ENCODE measurements at places on chromosomes 7 and 10.

- DNase-seq, result no peak
Measured at GRCh38 chr10:20890491-20891337, 6.4 kb downstream of the NEBL start.

DNA sequence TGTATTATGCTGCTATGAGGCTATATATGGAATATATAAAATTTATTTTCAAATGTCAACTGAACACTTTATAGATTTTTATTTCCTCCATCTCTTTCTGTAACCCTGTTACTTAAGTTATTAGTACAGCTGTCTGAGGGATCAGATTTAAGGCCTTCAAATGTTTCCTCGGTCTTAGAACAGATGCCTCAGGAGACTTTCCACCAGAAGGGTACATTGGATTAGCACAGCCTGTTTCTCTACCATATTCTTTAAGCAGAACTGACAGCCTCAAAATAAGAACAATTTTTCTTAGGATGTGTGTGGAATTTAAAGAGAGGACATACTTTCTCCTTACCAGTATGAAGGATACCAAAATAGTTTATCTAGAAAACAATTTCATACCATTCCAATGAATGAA is 53.0 kb upstream of the HGF start:
- no peak for DNase-seq

GRCh38 chr10:70603449-70603801 is 884 bp upstream of the PRF1 start:
- no peak for DNase-seq

DNA sequence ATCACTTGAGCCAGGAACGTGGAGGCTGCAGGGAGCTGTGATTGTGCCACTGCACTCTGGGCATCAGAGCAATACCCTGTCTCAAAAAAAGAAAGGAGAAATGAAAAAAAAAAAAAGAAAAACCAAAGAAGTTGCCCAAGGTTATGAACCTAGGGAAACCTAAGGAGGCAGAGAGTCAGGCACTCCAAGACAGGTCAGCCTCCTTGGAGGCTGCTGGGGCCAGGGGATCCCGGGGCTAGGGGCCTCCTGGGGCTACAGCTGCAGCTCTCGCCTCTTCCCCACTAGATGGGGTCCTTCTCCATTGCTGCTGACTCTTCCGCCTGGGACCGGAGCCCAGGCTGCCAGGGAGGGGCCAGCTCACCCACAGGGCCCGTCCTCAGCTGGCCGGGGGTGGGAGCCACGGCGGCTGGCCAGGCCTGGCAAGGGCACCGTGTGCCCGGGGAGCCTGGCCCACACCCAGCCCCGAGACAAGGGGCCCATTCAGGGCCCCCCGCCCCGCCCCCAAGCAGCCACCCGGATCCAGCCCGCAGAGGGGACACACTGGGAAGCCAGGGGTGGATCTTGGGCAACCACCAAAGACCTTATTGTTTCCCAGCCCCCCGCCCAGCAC is 1.7 kb upstream of the SPACDR start:
- DNase-seq, result no peak

DNA sequence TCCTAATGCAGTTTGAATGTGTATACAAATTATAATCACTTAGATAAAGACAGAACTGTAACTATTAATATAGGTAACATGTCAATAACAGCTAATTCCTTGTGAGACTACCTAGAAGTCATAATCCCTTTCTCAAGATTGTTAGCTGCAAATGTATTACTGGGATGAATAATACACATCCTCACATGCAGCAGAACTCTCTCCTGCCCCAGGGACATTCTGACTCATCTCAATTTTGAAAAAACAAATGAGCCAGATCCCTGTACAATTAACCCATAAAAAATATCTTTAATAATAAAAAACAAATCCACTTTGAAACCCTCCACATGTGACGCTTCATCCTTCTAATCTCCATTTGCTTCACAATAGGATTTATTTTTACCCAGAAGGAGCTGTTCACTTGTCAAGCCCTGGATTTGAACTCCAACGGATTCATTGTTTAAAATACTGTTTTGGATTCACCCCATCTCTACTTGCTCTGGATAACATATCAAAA is 428.4 kb upstream of the TEX47 start:
- DNase-seq, result no peak

GRCh38 chr7:33395340-33395739 is 266.0 kb downstream of the BBS9 start:
- DNase-seq, result no peak

- no peak for DNase-seq
Measured at GRCh38 chr7:88772776-88773175, 13.3 kb downstream of the ZNF804B start.
